Neural progenitor cell (in vitro differentiated cells): ENCODE measurements at places on chromosomes 12 and 14. TPM values are rescaled to one million over a fixed set of nuclear protein-coding genes. Genes with fewer than 3 reads are reported as not detected.

KRT79 gene
- not detected in 2 replicates for total RNA-seq

NANOG gene
- total RNA-seq, result not detected in 2 replicates

KLHL33 gene
- 0.22 TPM in 1 of 2 replicates, not detected in the other for total RNA-seq

TPH2 gene
- 0.12 TPM in 1 of 2 replicates, not detected in the other for total RNA-seq

TSPAN8 gene
- total RNA-seq, result not detected in 2 replicates

AQP5 gene
- 0.09 TPM in 1 of 2 replicates, not detected in the other for total RNA-seq

ACOT6 gene
- not detected in 2 replicates for total RNA-seq

IL22 gene
- not detected in 2 replicates for total RNA-seq

GPR132 gene
- total RNA-seq, result 0.22 and 0.51 TPM in 2 replicates

RD3L gene
- total RNA-seq, result not detected in 2 replicates

ABCD2 gene
- total RNA-seq, result 0.04 TPM in 1 of 2 replicates, not detected in the other

AKAP6 gene
- 3.7 and 7.3 TPM in 2 replicates for total RNA-seq

EID3 gene
- total RNA-seq, result 4.3 and 8.0 TPM in 2 replicates

PARP11 gene
- 11.1 and 12.2 TPM in 2 replicates for total RNA-seq

ALG10B gene
- 9.9 and 15.7 TPM in 2 replicates for total RNA-seq

INHBE gene
- total RNA-seq, result 2.6 TPM in 1 of 2 replicates, not detected in the other

CLEC4D gene
- total RNA-seq, result 0.19 TPM in 2 replicates

DIP2B gene
- 37.1 and 37.4 TPM in 2 replicates for total RNA-seq

CACNA2D4 gene
- 3.0 and 8.5 TPM in 2 replicates for total RNA-seq

PRIMA1 gene
- total RNA-seq, result 2.5 and 2.8 TPM in 2 replicates

TOMM20L gene
- total RNA-seq, result not detected in 2 replicates
